RPMI7951 (cell line): ENCODE measurements at places on chromosomes 2 and 18. TPM values are rescaled to one million over a fixed set of nuclear protein-coding genes. Genes with fewer than 3 reads are reported as not detected.

DNA sequence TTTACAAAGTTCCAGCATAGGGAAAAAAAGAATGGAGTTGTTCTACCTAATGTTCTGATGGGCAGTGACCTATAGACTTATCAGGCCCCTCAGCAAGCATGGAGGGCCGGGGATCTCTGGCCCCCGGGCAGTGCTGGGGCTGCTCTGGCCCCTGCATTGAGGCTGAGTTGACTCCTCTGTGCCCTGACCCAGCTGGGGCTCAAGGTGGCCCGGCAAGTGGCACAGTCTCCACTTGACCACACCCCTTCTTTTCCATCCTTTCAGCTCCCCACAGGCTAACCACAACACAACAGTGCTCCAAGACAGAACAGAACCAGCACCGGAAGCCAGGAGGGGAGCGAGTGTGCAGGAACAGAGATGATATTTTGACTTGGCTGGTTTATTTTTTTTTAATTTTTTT, 19.9 kb downstream of the TOGARAM2 start:
- no peak for DNase-seq

DNA sequence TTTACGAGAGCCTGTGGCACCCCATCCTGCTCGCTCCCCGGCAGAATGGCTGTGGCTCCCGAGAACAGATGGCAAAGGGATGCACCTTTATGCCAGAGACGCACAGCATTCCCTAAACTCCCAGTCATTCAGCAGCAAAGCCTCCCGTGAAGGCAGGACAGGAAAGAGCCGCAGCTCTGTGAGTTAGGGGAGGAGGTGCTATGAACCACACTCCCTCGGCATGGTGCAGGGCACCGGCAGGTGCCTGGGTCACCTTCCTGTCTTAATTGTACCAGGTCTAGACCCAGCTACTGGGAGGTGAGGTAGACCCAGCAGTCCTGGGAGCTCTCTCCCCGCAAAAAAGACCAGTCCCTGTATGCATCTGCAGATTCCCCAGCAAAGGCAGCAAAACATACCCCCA, 149.8 kb downstream of the TWIST2 start:
- no peak for DNase-seq

DNA sequence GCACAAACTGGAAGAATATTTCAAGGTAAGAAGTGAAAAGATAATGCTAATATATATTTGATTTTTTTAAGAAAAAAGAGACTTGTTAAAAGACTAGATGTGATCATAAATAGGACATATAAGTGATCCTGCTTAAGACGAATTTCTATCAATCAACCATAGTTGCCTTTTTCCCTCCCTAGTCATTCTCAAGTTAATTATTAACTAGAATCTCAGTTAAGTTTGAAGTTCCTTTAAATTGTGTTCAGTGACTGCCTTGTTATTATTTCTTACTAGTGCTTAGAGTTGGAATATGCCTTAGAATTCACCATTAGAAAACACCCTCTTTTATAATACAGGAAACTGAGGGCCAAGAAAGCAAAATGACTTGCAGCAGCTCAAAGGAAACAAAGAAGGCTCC, 141.5 kb upstream of the SP5 start:
- no peak for DNase-seq

RAB3GAP1 gene
- total RNA-seq: 36.1 and 39.2 TPM in 2 replicates

DNA sequence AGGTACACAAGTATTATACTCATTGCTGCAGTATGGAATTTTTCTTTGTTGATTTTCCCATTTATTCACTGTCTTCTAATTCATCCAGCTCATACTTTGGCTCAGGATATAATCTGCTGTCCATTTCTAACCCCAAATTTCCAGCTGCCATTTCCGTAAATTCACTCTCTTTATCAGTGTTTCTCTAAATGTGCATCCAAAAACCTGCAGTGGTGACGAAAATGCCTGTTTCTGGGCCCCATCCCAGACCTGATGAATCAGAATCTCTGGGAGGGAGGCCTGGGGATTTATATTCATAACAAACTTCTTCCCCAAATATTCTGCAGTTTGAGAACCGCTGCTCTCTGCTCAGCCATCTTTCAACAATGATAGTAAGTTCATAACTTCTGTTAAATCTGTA, 86.6 kb downstream of the VWC2L start:
- no peak for DNase-seq

KIAA2012 gene
- under 0.01 TPM in 1 of 2 replicates, not detected in the other for total RNA-seq

- no peak for DNase-seq
These were observed 101.6 kb downstream of the SPTBN1 start for GRCh38 chr2:54557601-54558187.

GRCh38 chr2:43111788-43112554, 114.4 kb downstream of the ZFP36L2 start:
- no peak for DNase-seq

DNA sequence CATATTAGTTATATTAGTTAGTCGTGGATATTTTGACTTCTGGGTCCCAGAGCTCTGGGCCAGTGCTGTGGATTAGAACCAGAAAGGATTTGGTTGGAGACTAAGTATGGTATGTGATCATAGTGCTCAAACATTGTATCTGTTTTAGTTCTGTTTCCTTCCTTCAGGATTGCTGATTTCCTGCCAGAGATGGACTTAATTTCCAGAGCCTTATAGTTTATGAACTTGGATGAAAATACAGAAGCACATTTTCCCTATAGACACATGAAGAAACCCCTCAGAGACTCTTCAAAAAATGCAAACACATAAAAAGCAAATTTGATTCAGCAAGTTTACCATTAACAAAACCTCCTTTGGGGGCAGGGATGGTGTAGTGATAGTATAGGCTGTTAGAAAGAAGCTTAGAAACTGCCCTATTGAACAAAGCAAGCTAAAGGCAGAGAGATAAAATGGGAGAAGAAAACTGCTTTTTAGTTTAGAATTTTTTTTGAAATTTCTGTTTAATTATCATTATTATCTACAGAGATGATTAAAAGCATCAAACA, 88.7 kb upstream of the EFEMP1 start:
- DNase-seq: no peak

TGFA gene
- total RNA-seq: 4.2 and 4.3 TPM in 2 replicates

- no peak for DNase-seq
These were observed 171.4 kb downstream of the SETBP1 start for GRCh38 chr18:44851856-44852621.

DNA sequence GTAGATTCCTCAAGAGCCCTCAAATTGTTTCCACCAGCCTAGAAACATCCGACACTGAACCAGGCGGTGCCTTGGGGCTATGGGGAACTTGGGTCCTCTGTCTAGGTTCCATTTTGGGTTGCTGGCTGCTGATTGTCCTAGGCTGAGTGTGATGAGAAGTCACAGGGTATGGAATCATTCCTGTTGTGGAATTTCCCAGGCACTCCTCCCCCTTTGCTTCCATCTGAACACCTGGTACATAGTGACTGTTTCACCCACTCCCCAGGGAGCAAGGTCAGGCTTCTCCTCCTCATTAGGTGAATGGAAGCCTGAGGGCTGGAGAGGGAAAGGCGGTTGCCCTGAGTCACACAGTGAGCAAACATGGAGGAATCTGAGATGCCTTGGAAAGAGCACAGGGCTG, 4.5 kb downstream of the KIF3C start:
- DNase-seq: peak; percentile 89

DNA sequence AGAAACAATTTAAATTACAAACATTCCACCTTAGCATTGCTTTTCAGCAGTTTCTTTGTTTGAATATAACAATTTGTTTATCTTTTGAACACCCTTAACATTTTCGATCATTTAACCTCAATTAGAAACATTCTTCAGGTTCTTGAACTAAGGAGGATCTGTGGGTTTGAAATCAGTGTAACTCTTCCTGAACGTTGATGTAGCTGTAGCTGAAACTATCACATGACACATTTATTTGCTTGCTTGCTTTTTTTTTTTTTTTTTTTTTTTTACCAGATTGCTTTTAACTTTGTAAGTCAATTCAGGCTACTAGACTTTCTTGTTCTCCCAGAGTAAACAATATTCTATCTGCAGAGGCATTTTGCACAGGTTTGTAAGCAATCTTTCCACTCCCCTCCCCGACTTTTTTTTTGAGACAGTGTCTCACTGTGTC, 47.6 kb downstream of the GPD2 start:
- DNase-seq: no peak

- no peak for DNase-seq
These were observed 57.8 kb upstream of the HS6ST1 start for GRCh38 chr2:128376241-128377041.

LHCGR gene
- not detected in 2 replicates for total RNA-seq

- no peak for DNase-seq
These were observed 29.5 kb downstream of the MBOAT2 start for GRCh38 chr2:8974016-8974415.

- no peak for DNase-seq
These were observed 93.1 kb downstream of the SLC8A1 start for GRCh38 chr2:40358783-40359182.

DNA sequence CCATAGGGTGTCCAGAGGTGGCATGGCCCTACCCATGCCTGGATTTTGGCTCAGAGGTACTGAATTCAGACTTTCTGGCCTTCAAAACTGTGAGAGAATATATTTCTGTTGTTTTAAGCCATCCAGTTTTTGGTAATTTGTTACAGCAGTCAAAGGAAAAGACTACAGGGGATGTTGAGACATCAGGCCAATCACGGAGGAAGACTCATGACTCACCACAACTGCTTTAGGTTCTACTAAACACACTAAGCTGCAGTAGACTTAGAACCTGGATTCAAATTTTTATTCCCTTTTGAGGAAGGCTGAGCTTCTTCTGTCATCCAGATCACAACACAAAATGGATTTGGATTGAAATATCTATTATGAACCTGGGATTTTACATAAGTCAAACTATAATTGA, 12.0 kb upstream of the C2orf66 start:
- DNase-seq: peak; percentile 41

GRCh38 chr18:70662588-70662987, 373.7 kb downstream of the SOCS6 start:
- no peak for DNase-seq

- peak; percentile 95 for DNase-seq
These were observed 273.5 kb downstream of the CDH20 start for GRCh38 chr18:61606759-61607158.

GPR45 gene
- not detected in 2 replicates for total RNA-seq

- peak; percentile 38 for DNase-seq
These were observed 32.5 kb downstream of the IDH1 start for GRCh38 chr2:208222351-208222750.

DNA sequence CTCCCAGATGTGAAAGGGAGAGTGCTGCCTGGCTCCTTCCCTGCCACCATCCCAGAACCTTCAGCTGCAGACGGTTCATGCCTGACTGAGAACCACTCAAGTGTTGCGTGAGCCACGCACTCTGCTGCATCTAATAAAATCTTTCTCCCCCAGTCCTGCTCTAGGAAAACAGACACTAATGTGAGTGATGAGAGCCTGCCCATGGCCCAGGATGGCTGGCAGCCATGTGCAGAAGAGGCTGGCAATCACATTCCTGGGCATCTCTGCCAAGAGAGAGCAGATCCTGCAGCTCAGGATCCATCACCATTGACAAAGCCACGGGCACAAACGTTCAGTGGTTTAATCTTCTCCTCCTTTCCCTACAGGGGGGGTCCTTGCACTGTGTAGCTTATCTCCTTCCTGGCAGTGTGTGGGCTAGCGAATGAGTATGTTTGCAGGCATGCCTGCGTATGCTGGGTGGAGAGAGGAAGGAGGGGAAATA, 477.5 kb downstream of the SLC4A3 start:
- peak; percentile 75 for DNase-seq

- DNase-seq: no peak
These were observed 54.6 kb downstream of the CTDP1 start for GRCh38 chr18:79733986-79734770.

DNA sequence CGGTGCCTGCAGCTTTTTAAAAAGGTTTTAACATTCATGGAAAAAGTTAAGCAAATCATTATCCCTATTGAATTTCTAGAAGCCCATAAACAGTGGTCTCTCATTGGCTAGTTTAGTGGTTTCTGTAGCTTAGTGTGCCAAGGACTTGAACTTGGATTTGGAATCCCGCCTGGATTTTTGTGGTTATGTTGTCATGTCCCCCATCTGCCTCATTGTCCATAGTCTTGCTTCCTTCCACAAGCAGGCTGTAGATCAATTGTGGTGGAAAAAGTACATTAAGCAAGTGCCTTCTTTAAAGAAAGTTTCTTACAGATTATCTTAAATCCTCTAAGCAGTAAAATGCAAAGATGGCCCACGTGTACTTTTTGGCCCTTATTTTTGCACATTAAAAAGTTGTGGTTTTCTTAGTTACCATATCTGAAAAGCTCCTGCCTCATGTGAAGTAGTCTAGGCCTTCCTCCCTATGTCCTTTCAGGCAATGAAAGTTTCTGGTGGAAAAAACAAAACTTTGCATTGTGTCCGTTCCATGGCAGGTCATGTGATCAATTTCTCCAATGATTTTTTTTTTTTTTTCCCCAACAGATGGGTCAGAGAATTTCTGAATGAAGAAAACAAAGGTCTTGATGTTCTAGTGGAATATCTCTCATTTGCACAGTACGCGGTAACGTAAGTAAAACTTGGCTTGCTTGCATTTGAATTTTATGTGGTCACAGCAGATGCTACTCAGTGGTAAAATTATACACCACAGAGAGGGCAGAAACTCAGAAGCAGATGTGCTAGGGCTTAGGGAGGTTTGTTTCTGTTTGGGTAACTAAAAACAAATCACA, 158.9 kb downstream of the PRPF40A start:
- DNase-seq: peak; percentile 97

- DNase-seq: no peak
These were observed 11.4 kb downstream of the SERPINB5 start for GRCh38 chr18:63488160-63488559.

TPO gene
- not detected in 2 replicates for total RNA-seq

GRCh38 chr2:104804148-104804890, 49.6 kb upstream of the POU3F3 start:
- no peak for DNase-seq

DNA sequence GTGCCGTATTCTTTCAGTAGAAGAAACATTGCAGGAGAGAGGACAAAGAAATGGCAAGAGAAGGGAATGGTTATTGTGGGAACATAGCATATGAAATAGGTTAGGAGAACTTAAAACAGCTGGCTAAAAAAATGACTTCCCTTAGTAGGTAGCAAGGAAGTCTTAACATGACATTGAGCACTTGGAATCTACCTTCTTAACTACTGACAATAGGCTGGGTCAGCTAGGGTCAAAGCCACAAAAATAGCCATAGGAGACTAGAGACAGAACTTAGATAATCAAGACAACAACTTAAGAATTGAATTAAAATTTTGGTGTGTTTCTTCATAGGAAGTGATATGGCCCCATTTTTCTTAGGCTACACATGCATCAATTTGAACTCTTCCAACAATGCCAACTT, 227.9 kb downstream of the TCF4 start:
- DNase-seq: no peak

DAPL1 gene
- 1.2 TPM in 1 of 2 replicates, not detected in the other for total RNA-seq

DNA sequence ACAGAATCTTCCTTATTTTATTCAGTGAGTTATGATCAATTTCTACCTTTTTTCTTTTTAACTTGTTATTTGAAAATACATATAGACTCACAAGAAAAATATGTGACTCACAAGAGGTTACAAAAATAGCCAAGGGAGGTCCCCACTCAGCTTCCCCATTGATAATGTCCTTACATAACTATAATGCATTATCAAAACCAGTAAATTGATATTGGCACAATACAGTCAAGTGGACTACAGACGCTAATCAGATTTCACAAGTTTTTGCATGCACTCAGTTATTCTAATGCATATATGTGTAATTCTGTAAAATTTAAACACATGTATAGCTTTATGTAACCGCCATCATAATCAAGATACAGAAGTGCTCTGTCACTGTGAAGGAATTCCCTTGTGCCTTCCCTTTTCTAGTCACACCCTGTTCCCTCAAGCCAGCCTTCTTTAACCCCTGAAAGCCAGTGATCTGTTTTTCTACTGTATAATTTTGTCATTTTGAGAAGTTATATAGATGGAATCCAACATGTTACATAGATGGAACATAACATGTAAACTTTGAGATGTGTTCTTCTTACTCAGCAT, 118.4 kb downstream of the ALMS1 start:
- no peak for DNase-seq
